ENCODE measurements at places on chromosomes 5 and 9. TPM values are rescaled to one million over a fixed set of nuclear protein-coding genes. Genes with fewer than 3 reads are reported as not detected.

The ZNF608 gene
- not detected for total RNA-seq

DNA sequence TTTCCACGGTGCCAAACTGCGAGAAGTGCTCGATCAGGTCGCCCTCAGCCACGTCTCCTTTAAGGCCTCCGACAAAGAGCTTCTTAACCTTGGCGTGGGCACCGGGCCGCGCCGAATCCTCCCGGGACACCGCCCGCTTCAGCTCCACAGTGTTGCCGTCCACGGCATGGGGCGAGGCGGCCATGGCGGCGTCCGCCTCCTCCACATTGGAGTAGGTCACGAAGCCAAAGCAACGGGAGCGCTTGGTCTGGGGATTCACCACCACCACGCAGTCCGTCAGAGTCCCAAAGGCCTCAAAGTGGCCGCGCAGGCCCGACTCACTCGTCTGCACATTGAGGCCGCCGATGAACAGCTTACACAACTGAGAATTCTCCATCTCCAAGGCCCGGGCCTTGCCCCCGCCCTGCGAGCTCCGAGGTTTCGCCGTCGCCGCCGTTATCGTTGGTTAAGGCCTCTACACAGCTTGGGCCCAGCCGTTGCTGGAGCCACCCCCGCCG lies 424 bp downstream of the HNRNPA0 start:
- peak; percentile 52 for DNase-seq

The MOB3B gene
- total RNA-seq = 0.05 TPM

- DNase-seq = no peak
These were observed 121.8 kb upstream of the MTAP start for GRCh38 chr9:21680590-21680989.

The SLC36A2 gene
- not detected for total RNA-seq

GRCh38 chr5:175517824-175518450 lies 39.6 kb downstream of the SFXN1 start:
- peak; percentile 83 for DNase-seq

The PCDHA12 gene
- not detected for total RNA-seq

The RETREG1 gene
- 17.3 TPM for total RNA-seq

The ZNF782 gene
- total RNA-seq = 3.1 TPM

DNA sequence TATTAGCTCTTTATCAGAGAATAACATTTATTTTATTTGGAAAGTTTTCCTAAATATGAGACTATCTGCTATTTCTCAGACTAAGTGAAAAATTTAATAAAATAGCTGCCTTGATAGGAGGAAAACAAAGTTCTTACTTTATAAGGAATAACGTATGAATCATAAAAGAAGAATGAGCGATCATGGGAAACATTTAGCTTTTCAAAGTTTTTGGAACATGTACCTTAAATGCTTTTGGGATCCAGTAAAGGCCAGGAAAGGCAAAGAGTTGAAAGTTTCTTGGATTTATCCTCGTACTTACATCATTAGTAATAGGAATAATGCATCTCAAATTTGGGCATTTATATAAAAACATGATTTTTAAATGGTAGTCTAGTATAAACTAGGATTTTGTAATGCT lies 19.4 kb downstream of the OGN start:
- DNase-seq = no peak

The DNAJC18 gene
- total RNA-seq = 17.0 TPM

The ACOT12 gene
- total RNA-seq = not detected

- no peak for DNase-seq
These were observed 148.5 kb downstream of the GNAQ start for GRCh38 chr9:77883133-77883532.

DNA sequence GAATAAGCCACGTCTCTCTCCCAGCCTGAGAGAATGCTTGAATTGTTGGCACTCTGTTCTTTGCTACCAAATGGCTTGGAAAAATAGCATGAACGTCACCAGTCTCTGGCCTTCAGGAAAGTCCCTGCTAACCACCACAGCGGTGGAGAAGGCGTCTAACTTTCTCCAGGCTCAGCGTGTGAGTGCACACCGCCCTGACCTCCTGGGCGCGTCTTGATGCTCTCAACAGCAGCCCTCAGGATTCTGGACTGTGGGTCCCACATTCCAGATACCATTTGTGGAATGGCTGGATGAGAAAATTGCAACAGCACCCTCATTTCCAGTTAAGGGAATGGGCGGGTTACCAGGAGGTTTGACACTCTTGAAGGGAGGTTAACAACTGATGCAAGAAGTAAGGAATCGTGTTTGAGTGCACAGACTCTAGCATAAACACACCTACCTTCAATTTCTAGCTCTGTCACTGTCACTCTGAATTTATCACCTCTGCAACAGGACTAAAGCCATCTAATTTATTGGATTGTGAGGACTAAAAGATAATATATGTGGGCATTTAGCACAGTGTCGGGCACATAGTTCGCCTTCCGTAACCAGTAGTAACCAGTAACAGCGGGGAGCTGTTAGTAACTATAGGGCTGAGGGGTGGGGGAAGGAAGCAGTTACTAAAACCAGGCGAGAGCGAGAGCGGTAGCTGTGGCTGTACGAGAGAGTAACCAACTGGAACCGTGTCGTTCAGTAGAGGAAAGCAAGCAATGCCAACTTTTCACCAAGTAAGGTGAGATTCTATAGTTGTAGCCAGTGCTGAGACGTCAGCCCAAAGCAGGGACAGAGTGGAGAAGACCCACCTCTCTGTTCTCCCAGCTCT lies 807 bp upstream of the PLGRKT start:
- DNase-seq = peak; percentile 62

- DNase-seq = no peak
These were observed 6.9 kb upstream of the KIF2A start for GRCh38 chr5:62299101-62299500.

The ADAMTS16 gene
- total RNA-seq = not detected

- no peak for DNase-seq
These were observed 286.8 kb upstream of the PANK3 start for GRCh38 chr5:168865968-168866367.

DNA sequence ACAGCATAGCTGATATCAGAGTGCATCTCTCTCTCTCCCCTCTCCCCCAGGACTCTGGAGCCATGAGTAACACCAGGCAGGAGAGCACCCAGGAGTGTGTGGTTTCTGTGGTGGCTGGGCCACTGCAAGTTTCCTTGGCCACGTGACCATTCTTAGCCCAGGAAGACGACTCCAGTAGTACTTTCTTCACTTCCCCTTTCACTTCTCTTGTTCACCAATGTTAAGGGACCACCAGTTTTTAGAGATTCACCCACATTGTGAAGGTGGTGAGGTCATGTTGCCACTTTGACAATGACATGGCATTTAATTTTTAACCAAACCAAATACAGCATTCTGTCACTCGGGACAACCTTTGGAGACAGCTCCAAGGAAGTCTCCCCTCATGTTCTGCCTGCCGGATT lies 17.9 kb upstream of the DAPK1 start:
- DNase-seq = no peak

The CLINT1 gene
- 64.9 TPM for total RNA-seq

The RANBP17 gene
- total RNA-seq = not detected

DNA sequence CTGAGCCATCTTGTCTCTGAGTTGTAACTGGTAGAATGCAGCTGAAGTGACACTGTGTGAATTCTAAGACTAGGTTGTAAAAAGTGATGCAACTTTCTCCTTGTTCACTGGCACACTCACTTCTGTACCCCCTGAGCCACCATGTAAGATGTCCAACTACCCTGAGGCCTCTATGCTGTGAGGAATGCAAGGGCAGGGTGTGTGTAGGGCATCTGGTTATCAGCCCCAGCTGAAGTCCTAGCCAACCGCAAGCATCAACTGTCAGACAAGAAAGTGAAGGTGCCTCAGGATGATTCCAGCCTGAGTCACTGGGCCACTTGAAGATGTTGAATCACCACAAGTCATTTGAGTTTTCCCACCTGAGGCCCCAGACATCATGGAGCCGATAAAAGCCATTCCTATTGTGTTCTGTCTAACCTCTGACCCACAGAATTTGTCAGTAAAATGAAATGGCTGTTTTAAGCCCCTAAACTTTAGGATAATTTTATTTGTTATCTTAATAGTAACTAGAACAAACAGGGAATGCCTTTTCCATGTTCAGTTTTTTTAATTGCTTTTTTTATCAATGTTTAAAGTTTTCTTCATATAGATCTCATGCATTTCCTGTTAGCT lies 18.7 kb upstream of the RHOBTB3 start:
- DNase-seq = no peak

GRCh38 chr5:115241881-115242642 lies 20.6 kb downstream of the PGGT1B start:
- no peak for DNase-seq

GRCh38 chr5:173881811-173882575 lies 6.2 kb upstream of the CPEB4 start:
- DNase-seq = no peak

Measured in activated CD4-positive, alpha-beta memory T cell treated with anti-CD3 and anti-CD28 coated beads, Interleukin-2, amount 10 ng/mL, durations not matched to agents 7 days and 5 days (primary cell).